ENCODE measurements at places on chromosomes 2 and 18.

GRCh38 chr2:239746559-239747246 lies 278.4 kb downstream of the NDUFA10 start:
- no peak for DNase-seq

DNA sequence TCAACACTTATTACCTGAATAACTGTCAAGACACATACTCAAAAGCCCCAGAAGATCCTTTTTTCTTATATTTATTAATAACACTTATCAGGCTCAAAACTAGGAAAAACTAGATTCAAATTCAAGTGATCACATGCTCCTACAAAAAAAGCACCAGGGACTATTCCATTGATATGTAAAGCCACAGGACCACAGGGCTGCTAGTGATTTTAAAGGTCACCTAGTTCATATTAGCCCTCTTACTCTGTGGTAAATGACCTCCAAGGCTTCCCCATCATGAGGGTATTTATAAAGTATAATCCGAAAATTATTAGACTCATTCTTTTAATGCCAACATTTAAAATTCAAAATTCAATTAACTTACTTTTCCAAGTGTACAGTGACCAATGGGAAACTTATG lies 52.5 kb downstream of the LRPPRC start:
- DNase-seq = no peak

DNA sequence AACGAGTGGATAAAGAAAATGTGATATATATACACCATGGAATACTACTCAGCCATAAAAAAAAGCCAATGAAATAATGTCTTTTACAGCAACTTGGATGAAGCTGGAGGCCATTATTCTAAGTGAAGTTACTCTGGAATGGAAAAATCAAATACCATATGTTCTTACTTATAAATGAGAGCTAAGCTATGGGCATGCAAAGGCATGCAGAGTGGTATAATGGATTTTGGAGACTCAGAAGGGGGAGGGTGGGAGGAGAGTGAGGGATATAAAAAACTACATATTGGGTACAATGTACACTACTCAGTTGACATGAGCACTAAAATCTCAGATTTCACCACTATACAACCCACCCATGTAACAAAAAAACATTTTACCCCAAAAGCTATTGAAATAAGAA lies 1.7 kb upstream of the MSGN1 start:
- DNase-seq = no peak

DNA sequence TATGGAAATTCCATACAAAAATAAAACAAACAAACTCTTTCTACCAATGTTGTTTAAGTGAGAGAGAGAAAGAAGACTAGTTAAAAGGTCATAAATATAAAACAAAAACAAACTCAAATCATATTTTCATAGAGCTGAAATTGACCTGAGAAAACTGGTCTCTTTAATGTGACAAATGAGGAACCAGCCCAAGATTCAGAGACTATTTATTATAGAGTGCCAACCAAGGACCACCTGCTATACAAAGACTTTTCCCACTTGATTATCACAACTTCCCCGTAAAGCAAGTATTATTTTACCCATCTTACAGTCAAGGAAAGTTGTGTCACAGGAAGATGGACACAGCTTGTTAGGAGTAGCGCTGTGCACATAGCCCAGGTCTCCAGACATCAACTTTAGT lies 13.3 kb downstream of the ANKRD44 start:
- DNase-seq = no peak

GRCh38 chr2:171271971-171272436 lies 111.3 kb upstream of the TLK1 start:
- no peak for DNase-seq

DNA sequence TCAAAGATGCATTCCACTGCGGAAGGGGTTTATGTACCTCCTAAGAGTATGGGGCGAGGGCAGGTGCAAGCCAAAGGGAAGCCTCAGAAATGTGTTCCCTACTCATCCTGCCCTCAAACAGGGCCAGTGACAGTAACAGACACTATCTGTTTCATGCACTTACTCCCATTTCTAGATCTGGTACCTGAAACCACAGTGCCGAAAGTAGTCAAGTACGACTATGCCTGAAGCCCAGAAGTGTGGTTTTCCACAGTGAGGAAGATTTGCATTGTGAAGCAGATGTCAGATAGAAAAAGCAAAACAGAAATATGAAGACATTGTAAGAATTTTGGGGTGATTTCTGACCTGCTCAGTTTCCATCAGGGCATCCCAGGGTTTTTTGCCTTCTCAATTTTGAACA lies 748.7 kb downstream of the RNF144A start:
- DNase-seq = no peak

DNA sequence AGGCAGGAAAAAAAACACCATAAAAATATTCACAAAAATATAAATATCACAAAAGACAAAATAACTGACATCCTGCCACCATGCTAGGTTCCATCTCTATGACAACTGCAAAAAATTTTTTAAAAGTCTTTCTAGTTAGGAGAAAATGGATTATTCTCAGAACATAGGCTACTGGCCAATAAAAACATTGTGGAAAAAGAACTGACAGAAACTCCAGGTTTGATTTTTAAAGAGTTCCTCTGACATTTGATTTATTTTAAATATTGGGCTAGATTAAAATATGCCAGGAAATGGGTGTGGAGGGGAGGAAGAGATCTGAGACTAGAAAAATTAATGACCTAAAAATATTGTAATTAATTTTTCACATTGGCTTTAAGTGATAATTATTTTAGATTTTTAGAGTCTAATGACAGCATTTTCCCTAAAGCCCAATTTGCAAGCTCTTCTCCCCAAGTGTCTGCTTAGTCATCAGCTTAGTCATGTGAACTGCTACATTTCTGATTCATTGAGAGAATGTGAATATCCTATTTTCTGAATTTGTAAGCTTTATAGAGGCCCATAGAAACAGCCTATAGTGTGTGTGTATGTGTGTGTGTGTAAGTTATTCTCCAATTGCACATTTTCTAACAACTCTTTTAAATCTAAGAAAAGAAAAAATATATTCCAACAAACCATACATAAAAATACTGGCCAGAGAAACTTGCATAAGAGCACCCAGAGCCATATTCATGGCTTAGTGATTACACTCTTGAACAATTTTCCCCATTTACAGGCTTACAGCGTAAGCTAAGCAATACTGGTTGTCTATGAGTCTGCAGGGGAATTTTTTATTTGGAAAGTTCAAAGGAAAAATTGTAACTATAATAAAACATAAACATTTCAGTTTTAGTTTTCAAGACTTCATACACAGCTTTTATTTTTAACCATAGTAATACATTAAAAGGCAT lies 48.4 kb downstream of the TMEFF2 start:
- DNase-seq = no peak

DNA sequence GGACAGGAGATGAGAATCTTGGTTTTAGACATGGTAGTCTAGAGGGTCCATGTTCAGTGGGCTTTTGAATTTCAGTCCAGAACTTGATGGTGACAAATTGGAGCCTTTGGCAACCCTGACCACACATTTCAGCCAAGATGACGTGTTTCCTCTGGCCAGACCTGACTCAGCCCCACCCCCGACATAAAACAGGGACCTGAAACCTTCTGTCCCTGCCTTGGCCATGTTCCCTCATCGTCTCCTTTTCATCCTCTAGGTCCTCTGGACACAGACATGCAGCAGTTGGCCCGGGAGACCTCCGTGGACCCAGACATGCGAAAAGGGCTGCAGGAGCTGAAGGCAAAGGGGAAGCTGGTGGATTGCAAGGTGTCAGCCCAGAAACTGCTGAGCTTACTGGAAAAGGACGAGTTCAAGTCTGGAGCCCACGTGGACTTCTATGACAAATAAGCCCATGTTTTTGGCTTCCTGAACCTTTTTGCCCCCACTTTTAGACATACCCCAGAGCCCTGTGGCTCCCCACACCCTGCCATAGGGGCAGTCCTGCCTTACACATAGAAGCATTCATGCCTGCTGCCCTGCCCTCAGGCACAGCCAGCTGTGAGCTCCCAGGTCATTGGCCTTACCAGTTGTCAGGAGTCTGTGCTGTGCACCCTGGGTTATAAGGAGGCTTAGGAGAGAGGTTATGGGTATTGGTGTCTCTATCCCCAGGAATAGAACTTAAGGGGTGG lies 4.0 kb downstream of the SPR start:
- no peak for DNase-seq

GRCh38 chr18:41906528-41907146 lies 48.4 kb upstream of the PIK3C3 start:
- no peak for DNase-seq

- no peak for DNase-seq
These were observed 28.8 kb upstream of the SIX3 start for GRCh38 chr2:44912660-44913059.

- DNase-seq = no peak
These were observed 397.9 kb upstream of the HNMT start for GRCh38 chr2:137566387-137566786.

Measured in posterior cingulate gyrus (tissue), 11 donors.